ENCODE measurements at places on chromosomes 1 and 21.

DNA sequence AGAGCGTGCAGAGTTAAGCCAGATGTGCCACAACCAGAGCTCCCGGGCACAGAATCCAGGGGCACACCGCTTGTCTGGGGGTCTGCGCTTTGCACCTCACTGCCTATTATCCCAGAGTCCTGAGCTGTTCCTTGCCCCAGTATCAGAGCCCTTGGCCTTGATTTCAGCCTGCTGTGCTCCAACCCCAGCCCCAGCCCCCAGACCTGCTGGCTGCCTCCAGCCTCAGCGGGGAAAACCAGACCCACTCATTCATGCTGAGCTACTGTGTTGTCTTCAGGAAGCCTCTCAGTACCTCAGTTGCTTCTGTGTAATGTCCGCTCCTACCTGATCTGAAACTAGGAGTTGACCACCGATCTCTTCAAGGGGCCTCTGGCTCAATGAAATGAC, 1.1 kb downstream of the IKBKE start:
- DNase-seq, result no peak

GRCh38 chr1:239587066-239587465, 200.7 kb downstream of the CHRM3 start:
- DNase-seq, result peak; percentile 4

GRCh38 chr1:241518476-241519307, 863 bp downstream of the FH start:
- no peak for DNase-seq

DNA sequence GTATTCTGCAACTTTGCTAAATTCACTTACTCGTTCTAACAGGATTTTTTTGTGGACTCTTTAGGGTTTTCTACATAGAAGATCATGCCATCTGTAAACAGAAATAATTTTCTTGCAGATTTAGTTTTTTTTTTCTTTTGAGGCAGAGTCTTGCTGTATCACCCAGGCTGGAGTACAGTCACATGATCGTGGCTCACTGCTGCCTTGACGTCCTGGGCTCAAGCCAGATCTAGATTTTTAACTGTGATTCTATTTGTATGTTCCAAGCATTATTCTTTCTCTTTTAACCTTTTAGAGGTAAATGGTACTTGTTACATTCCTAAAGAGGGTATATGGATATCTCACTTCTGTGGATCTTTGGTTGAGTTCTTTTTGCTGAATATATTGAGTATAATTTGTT, 18.6 kb downstream of the FABP3 start:
- DNase-seq, result no peak

DNA sequence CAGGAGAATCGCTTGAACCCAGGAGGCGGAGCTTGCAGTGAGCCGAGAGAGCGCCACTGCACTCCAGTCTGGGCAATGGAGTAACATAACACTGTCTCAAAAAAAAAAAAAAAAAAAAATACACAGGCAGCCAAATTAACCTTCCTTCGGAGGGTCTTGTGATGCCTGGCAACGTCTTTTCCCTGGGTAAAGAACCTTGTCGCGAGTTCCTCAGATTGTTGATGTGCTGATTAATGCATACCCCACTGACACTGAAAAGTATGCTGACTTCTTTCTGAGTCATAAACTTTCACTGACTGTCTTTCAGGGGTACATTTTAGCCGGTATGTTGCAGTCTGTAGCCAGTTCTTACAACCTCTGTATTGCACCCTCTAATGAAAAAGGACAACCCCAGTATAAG, 95.1 kb upstream of the SOD1 start:
- DNase-seq, result no peak

- no peak for DNase-seq
Observed at GRCh38 chr21:38639571-38640354, 141.5 kb upstream of the ERG start.

DNA sequence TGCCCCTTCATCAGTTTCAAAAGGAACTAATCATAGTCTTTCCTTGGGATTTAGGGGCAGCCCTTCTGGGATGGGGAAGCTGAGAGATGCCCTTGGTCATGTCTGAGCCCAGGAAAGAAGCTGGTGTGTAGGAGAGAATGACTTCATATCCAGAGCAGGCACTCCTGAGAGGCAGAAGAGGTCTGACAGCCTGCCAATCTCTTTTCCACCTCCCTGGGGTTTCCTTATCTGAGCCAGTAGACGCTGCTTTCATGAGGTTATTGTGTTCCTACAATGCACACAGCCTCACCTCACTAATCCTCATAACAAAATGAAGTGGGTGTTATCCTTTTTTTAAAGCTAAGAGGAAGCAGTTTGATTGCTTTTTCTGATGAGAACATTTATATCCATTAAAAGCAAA, 14.1 kb downstream of the ROR1 start:
- DNase-seq, result no peak

- DNase-seq, result no peak
Observed at GRCh38 chr21:37249112-37249904, 17.8 kb downstream of the VPS26C start.

DNA sequence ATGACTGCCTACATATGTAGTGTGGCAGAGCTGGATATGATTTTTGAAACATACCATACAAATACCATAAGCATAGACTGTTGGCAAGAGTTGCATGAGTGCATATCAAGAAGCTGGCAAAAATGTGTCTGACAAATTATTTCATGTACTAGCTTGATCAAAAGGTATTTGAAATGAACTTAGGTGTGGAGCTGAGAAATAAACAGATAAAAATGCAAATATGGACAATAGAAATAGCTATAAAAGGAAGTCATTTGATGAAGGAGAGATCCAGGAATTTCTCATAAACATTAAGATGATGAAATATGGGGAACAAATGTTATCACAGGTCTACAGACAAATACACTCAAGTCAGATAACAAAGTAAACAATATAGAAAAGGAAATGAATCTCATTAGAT, 609.1 kb downstream of the PTPRC start:
- no peak for DNase-seq

DNA sequence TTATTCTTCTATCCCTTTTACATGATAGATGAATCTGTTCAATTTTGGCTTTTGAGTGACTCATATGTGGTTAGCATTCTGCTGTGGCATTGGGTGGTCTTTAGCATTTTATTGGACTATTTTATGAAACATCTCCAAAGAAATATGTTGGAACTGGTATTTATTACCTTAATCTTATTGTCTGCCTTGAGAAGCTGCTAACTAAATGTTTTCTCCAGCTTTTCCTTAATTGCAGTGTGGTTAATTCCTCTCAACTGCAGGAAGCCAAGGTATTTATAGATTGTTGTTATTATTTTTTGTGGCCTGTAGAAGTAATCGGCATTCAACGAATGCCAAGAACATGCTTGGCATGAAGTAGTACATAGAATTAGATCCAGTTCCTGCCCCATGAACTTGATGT, 64.1 kb downstream of the NOS1AP start:
- no peak for DNase-seq

DNA sequence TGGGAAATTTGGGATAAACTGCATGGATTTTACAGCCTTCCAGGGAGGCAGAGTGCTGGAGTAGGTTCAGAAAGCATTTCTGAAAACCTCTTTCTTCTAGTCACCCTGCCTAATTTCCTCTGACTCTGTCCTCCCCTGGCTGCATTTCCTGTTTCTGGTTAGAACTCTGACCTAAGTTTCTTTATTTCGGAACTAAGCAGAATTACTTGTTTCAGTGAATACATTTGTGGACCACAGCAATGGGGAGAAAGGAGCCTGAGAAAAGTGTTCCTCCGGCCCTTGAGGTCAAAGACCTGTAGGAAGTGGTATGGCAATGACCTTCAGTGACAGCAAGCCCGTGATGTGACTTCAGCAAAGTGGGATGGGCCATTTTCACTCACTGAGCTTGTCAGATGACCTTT, 173.4 kb upstream of the RUNX1 start:
- DNase-seq, result no peak

- no peak for DNase-seq
Observed at GRCh38 chr1:213244664-213245091, 193.6 kb downstream of the RPS6KC1 start.

GRCh38 chr1:11845641-11846335, 1.8 kb downstream of the NPPA start:
- DNase-seq, result no peak

DNA sequence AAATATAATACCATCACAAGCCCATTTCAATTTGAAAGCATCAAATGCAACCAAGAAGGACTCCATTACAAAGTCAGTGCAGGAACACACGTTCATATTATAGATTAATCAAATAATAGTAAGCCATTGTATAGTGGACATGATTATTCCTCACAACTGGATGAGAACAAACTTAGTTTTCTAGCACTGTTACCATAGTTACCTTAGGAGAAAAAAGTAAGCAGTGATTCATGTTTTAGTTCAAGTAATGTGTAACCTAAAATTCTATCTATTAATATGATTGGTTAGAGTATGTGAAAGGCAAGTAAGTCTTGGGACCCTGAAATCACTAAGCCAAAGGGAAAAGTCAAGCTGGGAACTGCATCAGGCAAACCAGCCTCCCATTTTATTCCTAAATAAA, 15.2 kb downstream of the SSX2IP start:
- DNase-seq, result no peak

- DNase-seq, result no peak
Observed at GRCh38 chr1:89682611-89683010, 49.7 kb downstream of the LRRC8C start.

DNA sequence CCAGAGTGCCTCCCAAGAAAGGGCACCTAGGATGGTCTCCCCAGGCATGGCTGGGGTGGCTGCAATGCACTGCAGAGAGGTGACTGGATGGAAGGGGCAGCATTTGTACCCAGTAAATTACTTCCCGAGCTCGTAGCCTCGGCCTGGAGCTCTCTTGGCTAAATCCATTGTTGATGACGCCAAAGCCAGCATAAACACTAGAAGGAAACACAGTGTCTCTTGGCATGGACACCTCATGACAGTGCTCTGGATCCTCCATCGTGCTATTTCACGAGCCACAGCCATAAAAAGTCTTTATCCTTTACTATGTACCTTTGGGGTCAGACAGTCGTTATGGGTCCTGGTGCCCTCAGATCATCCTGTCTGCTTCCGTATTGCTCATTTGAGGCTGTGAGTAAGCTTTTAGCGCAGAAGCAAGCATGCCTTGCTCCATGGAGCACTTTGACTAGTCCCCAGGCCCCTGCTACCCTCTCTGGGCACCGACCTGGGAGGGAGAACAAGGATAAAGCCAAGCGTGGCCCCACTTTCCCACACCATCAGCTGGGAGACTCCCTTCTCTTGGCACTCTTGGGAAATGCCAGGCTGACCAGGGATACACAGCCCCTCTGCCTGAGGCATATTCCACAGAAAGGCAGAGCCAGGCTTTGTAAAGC, 10.3 kb upstream of the PRELP start:
- DNase-seq, result no peak

DNA sequence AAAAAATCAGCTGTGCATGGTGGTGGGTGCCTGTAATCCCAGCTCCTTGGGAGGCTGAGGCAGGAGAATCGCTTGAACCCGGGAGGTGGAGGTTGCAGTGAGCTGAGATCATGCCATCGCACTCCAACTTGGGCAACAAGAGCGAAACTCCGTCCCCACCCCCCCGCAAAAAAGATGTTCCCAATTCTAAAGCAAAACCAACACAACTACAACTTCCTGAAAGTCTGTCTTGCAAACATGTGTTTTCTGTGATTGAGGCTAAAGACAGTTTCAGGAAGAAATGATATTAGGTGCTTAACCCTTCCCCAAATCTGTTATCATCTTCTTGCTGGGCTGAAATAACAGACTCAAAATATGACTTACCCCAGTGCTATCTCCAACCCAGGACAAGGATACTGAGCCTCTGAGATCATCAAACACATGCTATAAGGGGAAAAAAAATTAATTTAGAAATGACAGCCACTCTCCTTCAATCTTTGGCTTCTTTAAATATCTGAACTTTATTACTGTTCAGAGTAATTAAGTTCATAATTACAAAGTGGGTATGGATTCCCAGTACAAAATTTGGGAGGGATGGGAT, 28.5 kb downstream of the SORT1 start:
- no peak for DNase-seq

DNA sequence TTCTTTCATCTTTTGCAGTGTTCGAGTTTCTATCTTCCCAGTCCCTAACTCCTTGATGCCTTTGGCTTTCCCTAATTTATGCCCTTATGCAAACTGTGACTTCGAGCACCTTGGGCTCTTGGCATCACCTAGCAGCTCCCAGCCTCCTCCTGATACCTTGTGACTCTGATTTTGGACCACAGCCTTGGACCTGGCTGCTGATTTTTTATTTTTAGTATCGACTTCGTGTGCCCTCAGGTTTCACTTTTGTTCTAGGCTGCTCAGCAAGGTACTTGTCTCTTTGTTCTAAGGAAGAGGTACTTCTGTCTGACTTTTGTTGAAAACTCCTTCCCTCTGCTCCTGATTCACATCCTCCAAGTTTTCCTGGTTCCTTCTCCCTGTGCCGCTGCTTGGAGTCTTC, 69.6 kb upstream of the KCNK1 start:
- no peak for DNase-seq

- no peak for DNase-seq
Observed at GRCh38 chr1:93577536-93578432, 103.9 kb downstream of the BCAR3 start.
